Activated CD8-positive, alpha-beta memory T cell treated with anti-CD3 and anti-CD28 coated beads, Interleukin-2, amount 50 U/mL, for 48 hours (primary cell): ENCODE measurements at places on chromosomes 5 and 9.

DNA sequence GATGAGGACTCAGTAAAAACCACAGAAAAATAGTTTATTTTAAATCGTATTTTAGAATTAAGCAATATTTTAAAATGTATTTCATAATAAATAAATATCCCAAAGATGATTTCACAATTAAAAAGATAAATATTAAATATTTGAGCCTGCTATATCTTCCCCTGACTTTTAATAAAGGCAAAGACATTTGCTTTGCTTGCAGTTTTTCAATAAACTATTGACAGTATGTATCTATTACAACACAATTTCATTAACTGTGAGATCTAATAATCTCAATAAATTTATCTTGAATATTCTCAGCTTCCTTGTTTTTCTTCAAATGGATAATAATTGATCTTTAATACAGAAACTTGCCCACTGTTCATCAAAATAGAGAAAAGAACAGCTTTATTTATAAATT, 186.2 kb upstream of the TARS1 start:
- DNase-seq: no peak

- DNase-seq: no peak
These were observed 196.0 kb downstream of the SPATA31D1 start for GRCh38 chr9:82184524-82184923.

DNA sequence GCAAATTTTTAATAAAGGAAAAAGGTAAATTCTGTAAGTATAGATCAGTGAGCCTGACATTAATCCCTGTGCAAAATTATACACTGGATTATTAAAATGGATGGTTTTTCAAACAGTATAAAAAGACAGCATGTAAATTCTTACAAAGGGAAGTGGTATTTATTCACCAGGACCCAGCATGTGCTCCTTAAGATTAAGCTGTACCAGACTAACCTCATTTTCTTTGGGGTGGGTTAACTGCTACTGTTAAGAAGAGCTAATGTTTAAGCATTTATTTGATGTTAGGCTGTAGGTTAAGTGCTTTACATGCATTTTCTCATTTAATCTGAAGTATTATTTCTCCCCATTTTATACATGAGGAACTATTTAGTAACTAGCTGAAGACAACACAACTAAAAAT, 60.3 kb upstream of the RFX3 start:
- DNase-seq: no peak

- DNase-seq: no peak
These were observed 107.8 kb upstream of the ADAMTSL1 start for GRCh38 chr9:18366184-18366583.

GRCh38 chr5:123151227-123151909, 62.3 kb downstream of the PRDM6 start:
- DNase-seq: no peak

DNA sequence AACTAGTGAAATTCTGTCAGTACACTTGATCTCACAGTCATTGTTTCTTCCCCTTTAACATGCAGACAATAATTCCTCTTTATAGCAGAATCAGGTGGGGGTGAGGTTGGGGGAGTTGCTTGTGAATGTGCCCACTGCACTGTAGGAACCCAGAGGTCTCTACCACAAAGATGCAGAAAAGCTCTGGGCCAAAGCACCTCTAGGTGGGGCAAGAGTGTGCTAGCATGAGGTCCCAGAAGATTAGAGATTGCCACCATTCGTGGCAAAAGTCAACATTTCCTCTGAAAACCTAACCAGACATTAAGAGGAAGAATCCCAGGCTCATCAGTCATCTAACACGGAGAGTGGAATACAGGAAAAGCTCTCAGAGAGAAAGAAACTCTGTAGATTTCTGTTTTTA, 74.5 kb downstream of the PTCD2 start:
- DNase-seq: no peak

- no peak for DNase-seq
These were observed 198.3 kb downstream of the ERCC6L2 start for GRCh38 chr9:96073531-96074480.

DNA sequence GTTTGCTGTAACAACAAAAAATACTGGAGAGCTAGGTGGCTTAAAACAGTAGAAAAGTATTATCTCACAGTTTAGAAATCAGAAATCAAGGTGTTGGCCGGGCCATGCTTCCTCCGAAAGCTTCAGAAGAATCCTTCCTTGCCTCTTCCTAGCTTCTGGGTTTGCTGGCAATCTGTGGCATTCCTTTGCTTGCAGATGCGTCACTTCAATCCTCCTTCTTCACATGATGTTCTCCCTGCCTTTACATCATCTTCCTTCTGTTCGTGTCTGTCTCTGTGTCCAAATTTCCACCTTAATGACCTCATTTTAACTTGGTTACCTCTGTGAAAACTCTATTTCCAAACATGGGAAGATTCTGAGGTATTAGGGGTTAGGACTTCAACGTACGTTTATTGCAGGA, 90.4 kb upstream of the CHD1 start:
- DNase-seq: no peak

DNA sequence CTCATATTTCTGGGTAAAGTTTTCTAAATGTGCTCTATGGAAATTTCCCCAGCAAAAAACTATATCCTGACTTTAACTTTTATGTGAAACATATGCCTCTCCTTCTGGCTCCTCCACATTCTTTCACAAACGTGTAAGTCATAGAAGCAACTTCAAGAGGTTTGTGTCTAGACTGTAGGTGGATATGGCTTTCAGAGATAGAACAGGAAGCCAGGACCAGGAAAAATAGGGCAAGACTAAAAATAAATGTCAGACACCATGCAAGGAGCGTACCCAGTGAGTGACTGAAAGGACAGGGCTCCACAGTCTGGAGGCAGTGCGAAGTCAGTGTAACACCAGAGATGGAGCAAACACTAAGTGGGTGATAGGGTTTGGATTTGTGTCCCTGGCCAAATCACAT, 240.7 kb downstream of the COX7C start:
- DNase-seq: no peak

DNA sequence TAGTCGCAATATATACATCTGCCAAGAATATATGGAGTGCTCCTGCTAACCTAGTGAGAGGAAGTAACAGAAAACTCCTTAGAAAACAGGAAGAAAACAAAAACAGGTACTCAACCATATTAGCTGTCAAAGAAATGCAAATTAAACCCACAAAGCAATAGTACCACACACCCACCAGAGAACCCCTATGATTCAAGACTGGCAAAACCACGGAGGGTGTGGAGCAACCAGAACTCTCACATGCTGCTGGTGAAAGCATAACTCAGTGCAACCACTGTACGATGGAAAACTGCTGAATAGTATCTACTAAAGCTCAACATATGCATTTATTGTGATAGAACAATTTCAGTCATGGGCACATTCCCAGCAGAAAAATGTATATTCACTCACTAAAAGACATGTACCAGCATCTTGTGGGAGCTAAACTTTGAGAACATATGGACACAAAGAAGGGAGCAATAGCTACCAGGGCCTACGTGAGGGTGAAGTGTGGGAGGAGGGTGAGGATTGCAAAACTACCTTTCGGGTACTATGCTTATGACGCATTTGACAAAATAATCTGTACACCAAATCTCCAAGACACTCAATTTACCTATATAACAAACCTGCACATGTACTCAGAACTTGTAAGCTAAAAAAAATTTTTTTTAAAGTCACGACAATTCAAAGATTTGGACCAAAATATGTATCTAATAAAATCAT, 34.0 kb downstream of the PTPN3 start:
- DNase-seq: no peak

GRCh38 chr5:69140827-69141226, 26.1 kb upstream of the CCNB1 start:
- DNase-seq: no peak
